ENCODE measurements at places on chromosomes 6 and 20.
A peak's percentile ranks its signal among the peaks of the same experiment; 100 is the strongest.

- DNase-seq, result peak; percentile 29
These were observed 59.9 kb upstream of the MAP7 start for GRCh38 chr6:136609873-136610706.

GRCh38 chr20:11651138-11651537 is 266.6 kb upstream of the BTBD3 start:
- no peak for DNase-seq

- no peak for DNase-seq
These were observed 851.2 kb downstream of the DHX35 start for GRCh38 chr20:39813190-39813829.

DNA sequence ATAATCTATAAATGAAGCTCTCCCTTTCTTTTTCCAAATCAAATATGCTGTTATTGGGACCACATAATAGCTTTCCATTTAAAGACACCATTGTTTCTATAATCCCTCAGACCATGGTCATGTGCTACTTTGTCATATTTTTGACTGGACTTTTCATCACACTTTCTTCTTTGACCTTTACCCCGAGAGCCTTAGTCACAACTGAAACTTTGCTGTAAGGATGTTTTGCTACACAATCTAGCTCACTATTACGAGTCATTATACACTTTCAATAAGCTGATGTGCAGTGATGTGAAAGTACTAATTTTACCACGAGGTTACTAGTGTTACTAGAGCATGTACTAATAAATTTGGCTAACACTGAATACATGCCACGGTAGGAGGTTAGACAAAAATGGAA is 367.2 kb upstream of the RUNX2 start:
- DNase-seq, result no peak

DNA sequence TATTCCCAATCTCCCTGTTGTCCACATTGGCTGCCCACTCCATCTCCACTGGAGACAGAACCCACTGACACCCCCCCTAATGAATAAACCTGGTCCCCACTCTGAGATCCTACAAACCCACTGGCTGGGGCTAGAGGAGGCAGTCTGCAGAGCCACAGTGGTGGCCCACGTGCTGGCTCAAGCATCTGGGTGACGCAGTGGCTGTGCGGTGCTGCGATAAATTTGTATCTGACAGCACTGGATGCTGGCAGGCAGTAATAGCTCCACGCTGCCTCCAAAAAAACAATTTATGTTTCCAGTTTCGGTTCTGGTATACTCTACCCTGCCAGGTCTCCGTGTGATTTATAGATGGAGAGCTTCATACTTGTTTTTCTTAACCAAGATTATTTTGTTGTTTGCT is 87.1 kb upstream of the SYNDIG1 start:
- DNase-seq, result no peak

- DNase-seq, result peak; percentile 70
These were observed 156.0 kb downstream of the TBC1D7 start for GRCh38 chr6:13172291-13172690.

GRCh38 chr6:167212713-167213005 is 54.9 kb upstream of the GPR31 start:
- DNase-seq, result no peak

Data from NCI-H2081 (cell line).